Naive B cell (primary cell): ENCODE measurements at places on chromosomes 16 and 17.

DNA sequence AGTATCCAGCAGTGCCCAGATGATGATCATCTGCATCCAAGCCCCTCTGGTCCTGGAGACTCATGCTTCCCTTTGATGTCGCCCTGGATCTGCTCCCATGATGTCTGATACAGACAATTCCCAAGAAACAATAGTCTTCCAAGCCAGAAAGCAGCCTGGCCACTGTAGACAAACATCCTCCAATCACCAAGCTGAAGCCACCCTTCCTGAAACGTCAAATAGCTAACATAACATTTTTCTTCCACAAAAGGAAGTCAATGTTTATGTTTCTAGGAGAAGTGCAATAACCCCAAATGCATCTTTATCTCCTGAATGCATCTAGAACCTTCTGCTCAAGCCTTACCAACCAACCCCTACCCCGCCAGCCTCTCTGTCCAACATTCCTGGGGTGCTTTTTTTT lies 1.2 kb upstream of the DPEP2 start:
- no peak for DNase-seq

- no peak for DNase-seq
These were observed 36.3 kb downstream of the MYO18A start for GRCh38 chr17:29143894-29144293.

- no peak for DNase-seq
These were observed 2.0 kb downstream of the KDM6B start for GRCh38 chr17:7835814-7836595.

DNA sequence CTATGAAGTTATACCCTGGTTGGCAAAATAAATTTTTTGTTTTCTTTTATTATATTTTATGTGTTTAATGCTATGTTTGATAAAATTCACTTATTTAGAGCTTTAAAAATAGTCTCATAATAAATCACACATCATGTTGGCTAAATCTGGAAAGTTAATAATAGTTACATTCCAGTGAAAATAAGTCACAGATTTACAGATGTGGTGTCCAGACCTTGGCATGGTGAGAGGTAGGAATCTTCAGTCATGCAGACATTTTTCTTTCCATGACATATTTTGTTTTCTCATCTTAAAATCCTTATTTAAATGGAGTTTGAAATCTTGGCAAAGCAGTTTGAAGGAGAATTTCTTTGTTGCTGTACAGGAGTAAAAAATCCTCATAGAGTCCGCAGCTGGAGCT lies 48.1 kb upstream of the GOSR1 start:
- DNase-seq, result no peak
